NCI-H69 (cell line): ENCODE measurements at places on chromosomes 7 and 10.

DNA sequence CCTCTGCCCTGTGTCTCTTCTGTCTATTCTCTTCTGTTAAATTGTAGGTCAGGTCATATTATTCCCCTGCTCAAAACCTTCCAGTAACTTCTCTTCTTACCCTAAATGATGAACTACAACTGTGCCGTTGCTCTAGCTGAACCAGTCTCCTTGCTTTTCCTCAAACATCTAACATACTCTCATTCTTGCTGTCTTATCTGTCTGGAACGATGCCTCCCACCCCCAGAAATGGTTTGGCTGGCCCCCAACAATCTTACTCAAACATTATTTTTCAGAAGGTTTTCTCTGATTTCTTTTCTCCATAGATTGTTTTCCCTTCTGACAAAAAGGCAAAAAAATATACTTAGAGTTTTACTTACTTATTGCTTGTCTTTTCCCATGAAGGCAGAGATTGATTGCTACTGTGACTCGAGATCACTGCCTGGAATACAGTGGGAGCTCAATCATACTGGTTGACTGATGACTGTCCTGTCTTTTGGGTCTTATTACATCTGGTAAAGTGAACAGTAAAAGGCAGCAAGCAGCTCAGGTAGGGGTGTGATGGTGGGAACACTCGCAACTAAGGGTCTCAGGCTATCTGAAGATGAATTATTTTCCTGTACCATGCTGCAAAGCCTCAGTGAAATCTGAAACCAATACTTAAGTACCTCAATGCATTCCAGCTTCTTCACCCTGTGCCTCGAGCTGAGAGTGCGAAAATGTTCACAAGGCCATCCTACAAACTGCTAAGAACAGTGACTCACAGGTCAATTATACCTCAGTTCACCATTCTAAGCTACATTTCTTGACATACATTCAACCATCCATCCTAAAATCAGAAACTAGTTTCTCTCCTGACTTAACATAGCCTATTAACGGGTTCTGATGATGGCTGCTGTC lies 67.6 kb downstream of the DNMBP start:
- no peak for DNase-seq

DNA sequence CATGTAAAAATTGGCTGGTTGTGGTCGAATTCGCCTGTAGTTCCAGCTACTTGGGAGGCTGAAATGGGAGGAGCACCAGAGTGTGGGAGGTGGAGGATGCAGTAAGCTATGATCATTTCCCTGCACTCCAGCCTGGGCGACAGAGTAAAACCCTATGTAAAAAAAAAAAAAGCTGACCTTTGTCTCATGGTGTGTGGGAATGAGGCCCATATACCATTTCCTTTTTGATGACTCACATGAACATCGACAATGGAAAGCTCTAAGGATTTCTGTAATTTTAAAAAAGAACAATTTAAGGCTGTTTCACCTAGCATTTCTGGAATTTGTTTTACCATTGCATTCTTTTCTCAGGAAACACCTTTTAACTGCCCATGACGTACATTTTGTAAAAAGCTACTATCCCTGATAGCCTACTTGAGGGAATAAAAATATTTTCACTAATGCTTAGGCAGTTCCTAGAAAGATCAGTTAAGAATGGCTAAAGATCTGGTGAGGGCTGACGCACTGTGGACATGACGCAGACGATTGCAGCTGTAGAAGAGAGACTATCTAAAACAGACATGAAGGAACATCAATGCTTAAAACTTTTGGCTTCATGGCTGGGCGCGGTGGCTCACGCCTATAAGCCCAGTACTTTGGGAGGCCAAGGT lies 400.6 kb upstream of the IGFBP3 start:
- DNase-seq, result no peak

DNA sequence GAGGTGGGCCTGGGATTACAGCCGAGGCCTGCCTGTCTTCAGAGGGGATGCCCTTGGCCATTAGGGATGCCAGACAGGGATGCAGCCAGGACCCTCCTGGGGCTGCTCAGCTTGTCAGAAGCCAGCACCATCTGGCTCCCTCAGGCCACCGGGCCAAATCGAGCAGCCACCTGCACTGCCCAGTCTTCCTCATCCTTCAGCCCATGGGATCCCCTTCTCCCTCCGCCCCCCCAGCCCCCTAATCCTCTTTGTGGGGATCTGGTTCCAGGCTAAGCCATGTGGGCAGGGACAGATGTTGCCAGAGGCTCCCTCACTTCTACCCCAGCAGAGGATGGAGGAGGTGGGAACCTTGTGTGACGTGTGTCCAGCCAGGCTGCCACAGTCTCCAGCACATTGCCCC lies 137.4 kb upstream of the PPIF start:
- DNase-seq, result no peak

DNA sequence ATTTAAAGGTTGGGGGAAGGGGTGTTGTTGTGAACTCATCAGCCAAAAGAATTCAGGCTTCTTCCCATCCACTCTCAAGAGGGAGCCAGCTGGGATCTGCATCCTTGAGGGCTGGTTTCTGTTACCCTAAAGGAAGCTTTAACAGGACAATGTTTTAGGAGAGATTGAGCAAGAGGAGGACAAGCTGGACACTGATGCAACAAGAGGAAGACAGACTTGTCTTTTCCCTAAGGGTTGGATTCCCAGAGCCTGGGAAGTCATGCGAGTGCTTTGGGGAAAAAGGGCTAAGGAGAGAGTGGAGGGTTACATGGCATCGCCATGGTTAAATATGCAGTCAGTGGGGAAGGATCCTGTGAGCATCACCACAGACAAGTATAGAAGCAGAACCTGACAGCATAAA lies 47.6 kb upstream of the PDE1C start:
- no peak for DNase-seq

- no peak for DNase-seq
Measured at GRCh38 chr10:124176349-124177179, 83.2 kb upstream of the CHST15 start.

GRCh38 chr7:151894111-151895007 lies 17.4 kb upstream of the PRKAG2 start:
- DNase-seq, result no peak

- DNase-seq, result peak; percentile 21
Measured at GRCh38 chr10:106615081-106615480, 549.4 kb downstream of the SORCS1 start.

DNA sequence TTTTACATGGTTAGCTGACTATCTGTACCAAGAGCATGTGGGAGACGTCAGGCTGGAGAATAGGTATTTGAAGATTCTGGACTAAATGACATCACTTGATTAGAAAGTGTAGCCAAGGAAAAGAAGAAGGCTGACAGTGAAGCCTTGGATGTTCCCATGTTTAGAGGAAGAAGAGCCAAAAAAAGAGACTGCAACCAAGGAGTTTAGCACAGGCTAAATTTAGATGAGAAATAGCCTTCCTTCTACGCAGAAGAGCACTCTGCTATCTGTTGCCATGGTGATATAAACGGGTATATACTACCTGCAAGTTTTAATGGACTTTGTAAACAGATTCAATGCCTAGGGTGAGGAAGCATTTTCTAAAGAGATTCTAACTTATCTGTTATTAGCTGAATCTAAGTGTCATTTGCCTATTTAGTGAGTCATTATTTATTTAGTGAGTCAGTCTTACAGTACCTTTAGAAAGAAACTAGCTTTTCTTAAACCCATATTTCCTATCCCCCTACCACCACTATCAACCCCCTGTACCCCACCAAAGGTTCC lies 69.8 kb downstream of the CDK6 start:
- peak; percentile 76 for DNase-seq

DNA sequence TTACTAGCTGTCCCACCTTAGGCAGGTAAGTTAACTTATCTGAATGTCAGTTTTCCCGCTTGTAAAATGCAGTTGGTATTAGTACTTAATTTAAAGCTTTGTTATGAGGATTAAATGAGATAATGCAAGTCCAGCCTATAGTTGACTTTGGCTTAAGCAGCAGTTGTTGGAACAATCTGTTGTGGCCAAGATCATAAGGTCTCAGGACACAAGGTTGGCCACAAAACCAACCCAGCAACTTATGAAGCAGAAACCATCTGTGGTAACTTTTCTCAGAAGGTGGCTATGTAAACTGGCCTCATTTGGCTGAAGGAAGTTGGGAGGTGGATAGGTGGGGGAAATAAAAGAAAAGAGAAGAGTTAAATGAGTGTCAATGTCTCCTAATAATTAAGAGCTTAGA lies 29.4 kb downstream of the ENTPD1 start:
- no peak for DNase-seq

GRCh38 chr7:101618916-101619315 lies 10.2 kb downstream of the MYL10 start:
- no peak for DNase-seq

GRCh38 chr7:30430777-30431176 lies 47.8 kb downstream of the NOD1 start:
- DNase-seq, result peak; percentile 61

DNA sequence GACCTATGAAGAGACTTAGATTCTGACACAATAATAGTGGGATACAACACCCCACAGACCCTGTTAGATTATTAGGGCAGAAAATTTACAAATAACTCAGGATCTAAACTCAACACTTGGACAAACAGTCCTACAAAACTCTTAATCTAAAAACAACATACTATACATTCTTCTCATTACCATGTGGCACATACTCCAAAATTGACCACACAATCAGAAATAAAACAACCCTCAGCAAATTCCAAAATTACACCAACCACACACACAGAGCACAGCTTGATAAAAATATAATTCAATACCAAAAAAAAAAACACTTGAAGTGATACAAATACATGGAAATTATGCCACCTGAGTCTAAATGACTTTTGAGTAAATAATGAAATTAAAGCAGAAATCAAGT lies 7.8 kb downstream of the ZNF680 start:
- DNase-seq, result no peak

GRCh38 chr10:79348640-79348988 lies 1.3 kb downstream of the PPIF start:
- no peak for DNase-seq

- DNase-seq, result no peak
Measured at GRCh38 chr7:53428045-53428444, 392.6 kb downstream of the POM121L12 start.

GRCh38 chr7:47669178-47669891 lies 87.4 kb upstream of the TNS3 start:
- DNase-seq, result no peak

GRCh38 chr7:107161415-107161814 lies 7.4 kb upstream of the HBP1 start:
- DNase-seq, result no peak

DNA sequence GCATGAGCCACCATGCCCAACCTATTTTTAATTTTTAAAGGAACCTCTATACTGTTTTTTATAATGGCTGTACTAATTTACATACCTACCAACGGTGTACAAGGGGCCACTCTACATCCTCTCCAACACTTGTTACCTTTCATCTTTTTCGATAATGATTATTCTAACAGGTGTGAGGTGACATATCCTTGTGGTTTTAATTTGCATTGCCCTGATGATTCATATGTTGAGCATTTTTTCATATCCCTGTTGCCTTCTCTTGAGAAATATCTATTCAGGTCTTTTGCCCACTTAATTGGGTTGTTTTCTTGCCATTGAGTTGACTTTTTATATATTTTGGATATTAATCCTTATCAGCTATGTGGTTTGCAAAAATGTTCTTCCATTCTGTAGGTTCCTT lies 167.0 kb downstream of the CTTNBP2 start:
- DNase-seq, result no peak

DNA sequence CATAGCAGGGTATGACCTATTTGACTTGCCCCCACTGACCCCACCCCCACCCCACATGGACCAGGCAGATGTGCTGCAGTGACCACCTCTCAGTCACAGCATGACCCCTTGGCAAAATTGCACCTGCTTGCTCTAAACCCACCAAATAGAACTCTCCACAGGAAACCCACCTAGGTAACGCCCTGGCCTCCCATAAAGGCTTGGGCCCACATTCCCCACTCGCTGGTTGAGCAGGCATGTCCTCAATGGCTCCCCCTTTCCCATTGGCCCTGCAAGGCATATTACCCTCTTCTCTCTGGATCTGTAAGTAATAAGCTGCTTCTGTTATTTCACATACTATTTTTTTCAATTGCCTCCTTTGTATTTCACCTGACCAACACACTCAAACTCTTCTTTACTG lies 2.7 kb downstream of the IFIT1 start:
- no peak for DNase-seq

DNA sequence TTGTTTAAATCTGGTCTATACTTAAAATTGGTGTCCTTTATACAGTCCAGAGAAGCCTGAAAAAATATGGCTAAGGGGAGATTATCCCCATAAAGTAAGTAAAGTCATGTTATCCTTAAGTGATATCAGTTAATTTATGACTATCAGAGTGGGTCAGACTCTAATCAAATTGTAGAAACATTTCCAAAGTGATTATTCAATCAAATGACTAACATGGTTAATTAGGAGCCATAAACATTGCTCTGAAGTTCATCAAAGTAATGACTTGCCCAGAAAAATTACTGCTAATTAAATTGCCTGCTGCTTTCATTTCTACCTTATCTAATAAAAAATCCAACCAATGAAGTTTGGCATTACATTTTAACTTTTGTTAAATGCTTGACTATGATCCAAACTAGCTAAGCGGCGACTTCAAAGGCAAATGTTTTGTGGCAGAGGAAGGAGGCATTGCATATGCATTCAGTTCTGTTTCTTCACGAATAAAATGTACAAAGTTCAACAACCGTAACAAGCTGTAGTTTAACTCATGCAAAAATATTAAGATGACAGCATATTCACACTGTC lies 76.7 kb downstream of the ETV1 start:
- peak; percentile 47 for DNase-seq

DNA sequence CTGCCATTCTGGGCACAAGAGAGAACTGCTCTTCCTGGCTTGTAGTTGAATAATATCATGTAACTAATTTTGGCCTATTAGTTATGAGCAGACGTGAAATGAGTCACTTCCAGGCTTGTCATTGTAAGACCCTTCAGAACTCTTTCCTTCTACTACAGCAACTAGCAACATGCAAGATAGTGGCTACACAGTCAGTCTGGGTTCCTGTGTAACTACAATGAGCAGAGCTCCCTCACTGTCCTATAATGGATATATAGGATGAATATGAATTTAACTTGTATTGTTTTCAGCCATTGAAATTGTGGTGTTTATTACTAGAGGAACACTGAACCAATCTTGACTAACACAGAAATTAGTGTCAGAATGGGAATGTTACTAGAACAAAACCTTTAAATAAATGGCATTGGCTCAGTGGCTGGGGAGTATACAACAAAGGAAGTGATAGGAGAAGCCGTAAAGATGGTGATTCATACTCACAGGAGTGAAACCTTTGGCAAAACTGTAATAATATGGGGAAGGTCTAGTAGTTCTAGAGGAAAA lies 2.9 kb upstream of the MTPN start:
- DNase-seq, result no peak

DNA sequence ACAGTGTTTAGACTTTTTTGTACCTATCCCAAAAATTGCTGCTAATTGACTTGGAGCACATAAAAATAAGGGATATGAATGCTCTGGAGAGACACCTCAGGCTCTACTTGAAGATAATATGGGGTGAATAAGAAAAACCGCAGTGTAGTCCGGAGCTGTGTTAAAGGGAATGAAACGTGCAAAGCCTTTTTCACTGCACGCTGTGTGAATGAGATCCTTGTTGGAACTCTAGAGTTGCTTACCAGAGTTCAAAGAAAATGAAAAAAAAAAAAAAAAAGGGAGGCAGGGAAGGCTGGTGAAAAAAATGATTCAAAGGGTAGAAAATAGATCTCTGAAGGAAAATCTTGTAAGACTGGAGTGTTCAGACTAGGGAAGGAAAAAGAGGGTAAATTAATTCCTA lies 226.6 kb downstream of the LRMDA start:
- DNase-seq, result no peak

GRCh38 chr10:10552948-10553347 lies 464.7 kb upstream of the CELF2 start:
- DNase-seq, result peak; percentile 0

GRCh38 chr7:149733924-149734790 lies 39.2 kb downstream of the ZNF467 start:
- peak; percentile 58 for DNase-seq
